ENCODE measurements at places on chromosomes 11 and 22.
A peak's percentile ranks its signal among the peaks of the same experiment; 100 is the strongest.

GRCh38 chr11:33040862-33041453, 1.6 kb downstream of the TCP11L1 start:
- DNase-seq = no peak

DNA sequence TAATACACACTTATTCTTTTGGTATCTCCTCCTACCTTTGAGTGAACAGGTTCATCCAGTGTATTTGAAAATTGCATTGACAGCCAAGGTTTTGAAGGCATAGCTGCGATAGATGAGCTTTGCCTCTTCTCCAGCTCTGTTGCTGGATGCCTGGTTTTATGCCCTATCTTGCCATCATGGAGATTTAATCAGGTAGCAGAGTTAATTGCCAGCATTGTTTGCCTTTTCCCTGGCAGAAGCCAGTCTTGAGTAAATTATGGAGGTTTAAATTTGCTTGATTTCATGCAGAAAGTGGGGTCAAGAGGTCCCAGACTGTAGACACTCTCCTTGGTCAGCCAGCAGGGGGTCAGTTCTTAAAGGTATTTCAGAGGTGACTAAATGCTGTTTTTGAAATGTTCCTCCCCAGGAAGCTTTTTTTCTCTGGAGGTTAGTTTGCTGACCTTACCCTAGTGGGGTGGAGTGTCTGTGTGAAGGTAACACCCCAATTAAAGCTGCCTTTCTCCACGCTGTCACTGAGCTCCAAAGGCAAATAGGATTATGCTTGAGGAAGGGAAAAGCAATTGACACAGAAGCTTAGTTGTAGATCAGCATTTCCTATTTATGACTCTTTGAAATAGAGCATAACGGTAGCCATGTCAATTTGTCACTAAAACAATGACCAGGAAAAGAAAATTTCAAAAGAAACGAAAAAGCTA, 96.0 kb downstream of the EXT2 start:
- no peak for DNase-seq

DNA sequence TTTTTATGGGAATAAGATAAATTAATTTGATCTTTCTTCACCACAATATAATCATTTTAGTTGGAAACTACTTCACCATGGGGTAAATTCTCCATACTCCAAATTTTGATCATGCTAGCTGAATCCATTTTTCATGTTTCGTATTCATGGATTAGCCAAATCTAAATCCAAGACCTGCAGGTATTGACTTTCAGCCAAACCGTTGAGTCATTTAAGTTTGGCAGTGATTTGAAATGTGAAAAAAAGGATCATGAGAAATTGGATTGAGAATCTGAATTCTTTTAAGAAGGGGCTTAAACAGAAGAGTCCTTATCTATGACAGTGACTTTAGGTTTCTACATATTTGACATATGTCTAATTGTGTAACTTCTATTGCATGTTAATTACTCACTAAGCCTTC, 5.3 kb downstream of the GAS2 start:
- no peak for DNase-seq

- DNase-seq = no peak
These were observed 1106.8 kb downstream of the BRD1 start for GRCh38 chr22:48720662-48721394.

DNA sequence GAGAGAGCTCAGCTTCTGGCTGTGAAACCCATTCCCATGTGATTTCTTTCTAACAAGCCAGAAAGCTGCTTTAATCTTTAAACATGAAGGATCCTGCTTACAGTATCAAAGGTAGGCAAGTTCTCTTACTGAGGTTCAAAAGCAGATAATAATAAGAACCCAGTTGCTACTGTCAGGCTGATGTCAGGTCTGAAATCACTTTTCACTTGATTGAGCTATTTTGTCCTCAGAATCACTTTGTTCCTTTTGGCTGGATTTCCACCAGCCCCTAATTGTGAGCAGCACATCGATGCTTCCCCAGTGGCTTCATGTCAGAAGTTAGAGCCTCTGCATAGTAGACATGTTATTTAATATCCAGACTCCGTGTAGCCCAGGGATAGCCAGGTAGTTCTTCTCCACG, 55.8 kb upstream of the CEP295 start:
- no peak for DNase-seq

DNA sequence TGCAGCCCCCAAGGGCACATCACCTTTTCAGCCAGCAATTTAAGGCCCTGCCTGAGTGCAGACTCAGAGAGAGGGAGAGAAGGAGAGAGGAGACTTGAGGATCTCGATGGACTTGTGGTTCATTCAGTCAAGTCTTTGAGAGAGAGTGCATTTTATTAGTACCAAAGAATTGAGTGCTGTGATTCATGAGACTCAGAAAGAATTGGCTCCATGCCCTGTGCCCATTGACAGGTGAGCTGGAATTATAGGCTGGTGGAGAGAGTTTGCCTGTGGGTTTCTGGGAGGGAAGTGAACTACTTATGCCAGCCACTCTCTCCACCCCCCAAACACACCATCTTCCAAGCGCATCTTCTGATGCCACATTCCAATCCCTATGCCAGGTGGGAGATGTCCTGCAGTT, 236.8 kb downstream of the MN1 start:
- no peak for DNase-seq

DNA sequence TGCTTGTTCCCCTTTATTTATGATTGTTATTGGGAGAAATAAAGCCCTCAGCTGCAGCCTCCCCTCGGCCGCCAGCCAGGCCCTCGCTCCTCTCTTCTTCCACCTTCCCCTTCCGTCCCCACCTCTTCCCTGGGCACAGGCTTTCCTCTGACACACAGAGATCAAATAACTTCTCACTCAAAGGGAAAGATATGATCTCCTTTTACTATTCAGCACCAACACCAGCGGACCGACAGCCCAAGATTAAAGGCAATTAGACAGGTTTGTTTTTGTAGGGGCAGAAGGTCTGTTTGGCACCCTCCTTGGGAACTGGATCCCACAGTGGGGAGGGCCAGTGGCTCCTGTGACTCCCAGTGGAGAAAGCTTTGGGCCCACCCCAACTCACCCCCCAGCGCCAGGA, 23.0 kb downstream of the NECTIN1 start:
- DNase-seq = no peak

GRCh38 chr11:19777039-19777376, 64.4 kb downstream of the NAV2 start:
- no peak for DNase-seq

DNA sequence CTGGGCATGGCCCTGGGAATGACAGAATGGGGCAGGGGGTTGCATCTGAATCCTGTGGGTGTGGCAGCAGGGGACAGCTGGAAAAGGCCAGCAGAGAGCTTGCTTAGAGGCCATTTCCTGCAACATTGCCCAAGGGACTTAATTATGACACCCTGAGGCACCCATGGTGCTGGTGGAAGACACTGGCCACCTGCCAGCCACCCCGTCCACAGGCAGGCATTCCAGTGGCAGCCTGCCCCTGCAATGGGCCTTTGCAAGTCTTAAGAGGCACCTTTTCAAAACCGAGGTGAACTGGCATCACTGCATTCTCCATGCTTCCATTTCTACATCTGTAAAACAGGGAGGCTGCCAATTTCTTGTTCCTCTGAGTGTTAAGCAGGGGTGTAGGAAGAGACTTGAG, 21.6 kb upstream of the SUSD2 start:
- no peak for DNase-seq

DNA sequence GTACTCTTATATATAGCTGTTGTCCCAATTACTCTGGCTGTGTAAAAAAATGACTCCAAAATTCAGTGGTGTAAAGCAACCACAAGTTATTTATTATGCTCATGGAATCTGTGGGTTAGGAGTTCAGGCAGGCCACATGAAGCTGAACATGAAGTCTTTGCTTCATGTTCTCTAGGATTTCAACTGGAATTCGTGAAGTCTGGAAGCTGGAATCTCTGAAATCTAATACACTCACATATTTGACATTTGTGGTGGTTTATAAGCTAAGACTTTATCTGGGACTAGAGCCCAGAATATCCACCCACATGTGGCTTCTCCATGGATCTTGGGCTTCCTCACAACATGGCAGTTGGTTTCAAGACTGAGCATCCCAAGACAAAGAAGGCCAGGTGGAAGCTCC, 430.6 kb downstream of the MIAT start:
- DNase-seq = no peak

DNA sequence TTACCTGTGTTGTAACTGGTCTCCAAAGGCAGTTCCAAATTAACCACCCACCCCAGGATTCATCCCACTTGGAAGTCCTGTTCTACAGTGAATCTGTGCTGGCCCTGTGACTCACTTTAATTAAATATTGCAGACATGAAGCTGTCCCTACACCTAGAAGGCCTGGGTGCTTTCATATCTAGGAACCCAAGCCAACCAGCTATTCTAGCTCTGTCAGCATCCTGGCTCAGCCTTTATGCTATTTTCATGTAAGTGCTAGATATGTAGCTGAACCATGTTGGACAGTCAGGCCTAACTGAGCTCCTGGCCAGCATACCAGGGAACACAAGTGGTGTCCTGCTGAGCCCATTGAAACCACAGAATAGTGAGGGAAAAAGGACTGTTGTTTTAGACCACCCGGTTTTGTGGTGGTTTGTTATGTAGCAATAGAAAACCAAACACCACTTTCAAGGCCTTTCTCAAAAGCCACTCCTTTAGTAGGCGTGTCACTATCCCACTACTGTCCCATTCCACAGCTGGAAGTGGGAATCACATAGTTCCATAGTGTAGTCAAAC, 30.3 kb downstream of the CNTF start:
- DNase-seq = no peak

DNA sequence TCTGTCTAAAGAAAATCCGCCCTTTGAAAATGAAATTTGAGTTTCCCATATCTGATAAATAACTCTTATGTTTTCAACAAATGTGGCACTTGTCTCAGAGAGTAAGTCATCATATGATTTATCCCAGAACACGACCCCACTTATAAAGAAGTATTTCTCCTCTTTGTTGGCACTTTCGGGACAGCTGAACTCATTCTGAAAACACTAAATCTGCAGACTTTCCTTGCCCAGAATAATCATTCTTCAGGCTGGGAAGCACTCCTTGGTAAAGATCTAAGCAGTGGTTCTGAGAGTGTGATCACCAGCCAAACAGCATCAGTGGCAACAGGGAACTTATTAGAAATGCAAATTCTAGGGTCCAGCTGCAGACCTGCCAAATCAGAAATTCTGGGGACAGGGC, 532.2 kb upstream of the API5 start:
- DNase-seq = no peak

DNA sequence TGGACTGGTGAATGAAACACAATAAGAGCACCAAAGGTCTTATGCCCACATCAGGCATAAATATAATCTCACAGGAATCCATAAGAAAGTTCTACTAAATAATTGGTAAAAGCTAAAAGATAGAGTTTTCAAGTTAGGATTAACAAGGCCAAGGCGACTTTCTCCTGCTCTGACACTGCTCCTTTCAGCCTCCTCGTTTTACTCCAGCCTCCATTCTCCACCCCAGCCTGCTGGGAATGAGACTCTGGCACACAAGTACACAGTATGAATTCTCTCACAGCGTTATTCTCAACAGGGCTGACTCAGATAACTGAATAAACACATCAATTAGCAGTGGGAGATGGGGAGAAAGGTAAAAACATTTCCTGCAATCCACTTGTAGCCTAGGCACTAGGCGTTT, 94.9 kb downstream of the APOL5 start:
- DNase-seq = no peak

- DNase-seq = no peak
These were observed 23.4 kb upstream of the CELSR1 start for GRCh38 chr22:46560696-46561295.

- DNase-seq = peak; percentile 28
These were observed 10.4 kb downstream of the KIRREL3 start for GRCh38 chr11:126989942-126990715.

GRCh38 chr11:99325847-99326246, 305.1 kb downstream of the CNTN5 start:
- no peak for DNase-seq

DNA sequence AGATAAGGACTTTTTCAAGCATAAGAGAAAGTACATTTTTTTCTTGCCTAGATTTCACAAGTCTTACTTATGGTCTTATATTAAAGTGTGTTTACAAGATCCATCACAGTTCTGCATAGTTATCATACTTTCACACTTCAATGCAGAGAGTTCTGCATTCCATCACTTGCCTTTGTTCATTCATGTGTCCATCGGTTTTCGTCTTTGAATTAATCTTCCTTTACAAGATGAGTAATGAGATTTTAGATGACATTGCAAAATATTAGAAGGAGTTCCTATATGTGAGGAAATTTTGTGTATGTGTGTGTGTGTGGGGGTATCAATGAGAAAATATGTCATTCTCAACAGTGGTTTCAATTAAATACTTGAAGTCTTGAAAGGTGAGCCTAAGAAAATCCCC, 98.1 kb upstream of the GUCY1A2 start:
- DNase-seq = no peak

GRCh38 chr11:44243595-44244343, 66.2 kb downstream of the ALX4 start:
- no peak for DNase-seq

GRCh38 chr11:109994907-109995306, 98.3 kb upstream of the ZC3H12C start:
- DNase-seq = no peak

DNA sequence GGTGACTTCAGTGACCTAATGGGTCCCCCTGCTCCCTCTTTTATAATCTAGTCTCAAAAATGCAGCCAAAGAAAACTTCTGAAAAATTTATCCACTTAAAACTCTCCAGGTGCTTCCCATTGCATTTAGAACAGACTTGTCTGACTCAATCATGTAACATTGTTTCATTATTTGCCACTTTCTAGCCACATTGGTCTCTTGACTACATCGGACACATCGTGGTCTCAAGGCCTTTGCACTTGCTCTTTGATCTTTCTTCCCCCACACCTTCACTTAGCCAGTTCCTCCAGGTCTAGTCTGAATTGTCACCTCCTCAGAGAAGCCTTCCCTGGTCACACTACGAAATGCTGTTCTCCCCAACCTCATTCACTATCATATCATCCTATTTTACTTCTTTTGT, 97.0 kb upstream of the E2F8 start:
- DNase-seq = no peak

GRCh38 chr11:80007616-80008015, 566.8 kb upstream of the TENM4 start:
- no peak for DNase-seq

DNA sequence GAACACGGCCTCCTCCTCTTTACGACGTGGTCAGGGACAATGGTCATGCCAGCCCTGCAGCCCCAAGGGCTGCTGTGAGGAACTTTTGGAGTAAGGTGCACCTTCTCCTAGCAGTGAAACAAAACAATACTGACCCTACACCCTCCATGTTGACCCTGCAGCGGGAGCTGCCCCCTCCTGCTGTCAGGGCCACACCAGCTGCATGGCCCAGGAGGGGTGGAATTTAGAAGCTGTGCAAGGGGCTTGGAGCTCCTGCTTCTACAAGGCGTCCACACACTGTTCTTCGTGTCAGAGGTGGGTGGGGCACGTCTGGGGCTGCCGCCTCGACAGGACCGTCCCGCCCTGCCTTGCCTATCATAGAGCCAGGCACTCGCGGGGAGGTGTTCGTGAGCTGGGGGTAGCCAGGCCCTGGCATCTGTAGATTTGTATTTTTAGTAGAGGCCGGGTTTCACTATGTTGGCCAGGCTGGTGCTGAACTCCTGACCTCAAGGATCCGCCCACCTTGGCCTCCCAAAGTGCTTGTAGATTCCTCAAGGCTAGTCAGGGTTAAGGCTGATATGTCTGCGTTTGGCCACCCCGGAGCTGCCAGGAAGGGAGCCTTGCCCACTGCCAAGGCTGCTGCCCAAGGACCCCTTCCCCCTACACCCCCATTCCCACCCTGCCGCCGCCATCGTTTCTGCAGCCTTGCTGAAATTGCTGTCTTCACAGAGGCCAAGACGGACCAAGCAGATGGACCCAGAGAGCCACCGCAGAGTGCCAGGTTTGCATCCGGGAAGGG, 15.9 kb downstream of the INCENP start:
- DNase-seq = no peak

Measured in CD4-positive, alpha-beta T cell treated with Interleukin-12 subunit alpha and Interleukin-12 subunit beta, for 1 hour (primary cell).